ENCODE measurements at places on chromosomes 16 and 17.
A peak's percentile ranks its signal among the peaks of the same experiment; 100 is the strongest.

- no peak for DNase-seq
Observed at GRCh38 chr17:29294580-29294900, 592 bp upstream of the NUFIP2 start.

- DNase-seq: no peak
Observed at GRCh38 chr16:54719624-54720023, 211.0 kb upstream of the IRX5 start.

DNA sequence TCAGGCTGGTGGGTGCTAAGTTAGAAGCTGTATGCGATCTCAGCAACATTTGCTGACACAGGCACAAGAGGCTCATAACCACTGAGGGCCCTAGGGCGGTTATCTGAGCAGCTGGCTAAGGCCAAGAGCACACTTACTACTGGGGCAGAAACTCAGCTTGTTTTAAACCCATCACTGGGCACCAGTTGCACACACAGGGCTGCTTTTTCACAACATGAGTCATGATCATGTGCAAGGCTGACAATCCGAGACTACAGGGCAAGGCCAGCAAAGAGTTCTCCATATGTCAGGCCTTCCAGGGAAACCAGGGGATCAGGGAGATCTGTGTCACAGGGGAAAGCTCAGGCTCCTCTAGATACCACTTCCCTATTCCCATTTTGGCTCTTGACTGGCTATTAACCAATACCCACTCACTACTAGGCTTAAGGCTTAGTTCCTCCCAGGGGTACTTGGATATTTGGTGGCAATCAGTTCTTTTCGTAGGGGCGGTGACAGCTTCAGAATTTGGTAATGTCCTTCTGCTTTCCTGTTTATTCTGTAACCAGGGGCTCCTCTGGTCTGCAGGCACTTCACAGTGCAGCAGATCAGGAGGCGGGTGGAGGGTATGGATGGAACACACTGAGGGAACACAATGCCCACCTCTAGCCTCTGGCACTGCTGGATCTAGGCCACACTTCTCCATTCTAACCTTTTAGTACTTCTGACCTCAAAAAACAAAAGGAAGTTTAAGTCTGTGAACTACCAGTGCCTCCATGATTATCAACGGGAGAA lies 44.9 kb upstream of the ERN1 start:
- peak; percentile 84 for DNase-seq

DNA sequence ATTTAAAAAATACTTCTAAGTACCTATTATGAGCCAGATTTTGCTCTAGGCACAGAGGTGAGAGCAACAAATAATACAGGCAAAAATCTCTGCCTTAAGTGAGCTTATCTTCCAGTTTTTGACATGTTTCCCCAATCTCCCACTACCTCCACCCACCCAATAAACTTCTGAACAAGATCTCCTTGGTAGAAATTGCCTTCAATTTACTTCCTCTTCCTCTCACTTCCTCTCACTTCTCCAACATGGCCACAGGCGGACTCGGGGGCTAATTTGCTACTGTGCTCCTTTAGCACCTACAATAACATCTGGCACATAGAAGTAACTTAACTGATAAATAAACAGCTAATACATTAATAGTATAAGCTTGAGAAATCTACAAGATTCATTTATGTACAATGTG lies 82.6 kb downstream of the CACNG1 start:
- DNase-seq: no peak

GRCh38 chr17:31843070-31843745 lies 15.8 kb downstream of the COPRS start:
- peak; percentile 54 for DNase-seq

GRCh38 chr17:1156864-1157263 lies 22.9 kb downstream of the ABR start:
- no peak for DNase-seq

DNA sequence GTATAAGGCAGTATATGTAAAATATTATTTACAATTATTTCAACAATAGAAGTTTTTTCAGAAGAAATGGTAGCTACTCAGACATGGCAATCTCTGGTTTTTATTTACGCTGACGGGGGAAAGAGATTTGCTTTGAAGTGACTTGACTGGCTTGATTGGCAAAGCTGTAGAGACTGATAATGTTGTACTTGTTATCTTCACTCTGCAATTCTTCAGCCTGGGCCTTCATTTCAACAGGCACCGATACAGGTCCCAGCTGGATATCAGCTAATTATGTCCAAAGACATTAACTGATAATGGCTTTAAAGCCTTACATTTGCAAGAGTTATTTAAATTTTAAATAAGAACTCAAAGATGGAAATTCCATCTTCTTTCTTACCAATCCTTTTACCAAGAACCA lies 151.4 kb upstream of the HS3ST3A1 start:
- no peak for DNase-seq

GRCh38 chr16:88398170-88398873 lies 15.6 kb downstream of the ZNF469 start:
- DNase-seq: no peak

DNA sequence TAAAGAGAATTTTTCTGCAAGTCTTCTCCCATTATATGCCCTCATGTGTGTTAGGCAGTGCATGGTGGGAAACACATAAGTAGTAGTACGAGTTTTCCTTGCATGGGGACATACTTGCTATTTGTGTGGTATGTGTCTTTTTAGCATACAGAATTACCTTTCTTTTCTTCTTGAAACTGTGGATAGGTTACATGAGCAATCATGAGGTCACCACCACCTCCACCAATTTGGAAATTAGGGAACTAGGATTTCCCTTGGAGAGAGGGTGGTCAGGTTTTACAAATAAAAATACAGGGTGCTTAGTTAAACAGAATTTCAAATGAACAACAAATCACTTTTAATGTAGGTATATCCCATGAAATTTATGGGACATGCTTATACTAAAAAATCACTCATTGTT lies 16.3 kb upstream of the AMZ2 start:
- DNase-seq: no peak

- DNase-seq: no peak
Observed at GRCh38 chr17:64692187-64692586, 30.1 kb upstream of the SMURF2 start.

DNA sequence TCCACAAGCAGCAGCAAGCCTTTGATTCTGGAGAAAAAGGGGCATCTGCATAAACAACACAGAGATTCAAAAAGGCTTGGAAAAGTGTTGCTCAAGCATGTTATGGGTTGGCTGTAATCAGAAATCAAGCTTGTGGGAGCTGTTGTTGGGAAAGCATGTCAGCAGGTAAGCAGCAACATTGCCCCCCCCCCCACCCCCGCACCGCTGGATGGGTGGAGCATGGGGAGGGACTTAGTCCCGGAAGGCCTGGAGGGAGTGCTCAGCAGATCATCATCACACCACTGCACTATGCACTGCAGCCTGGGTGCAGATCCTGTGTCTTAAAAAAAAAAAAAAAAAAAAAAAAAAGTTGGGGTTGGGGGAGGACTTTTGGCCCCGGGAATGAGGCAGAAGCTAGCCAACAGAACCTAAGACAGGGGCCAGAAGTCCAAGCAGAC lies 16.8 kb upstream of the AKAP1 start:
- no peak for DNase-seq

DNA sequence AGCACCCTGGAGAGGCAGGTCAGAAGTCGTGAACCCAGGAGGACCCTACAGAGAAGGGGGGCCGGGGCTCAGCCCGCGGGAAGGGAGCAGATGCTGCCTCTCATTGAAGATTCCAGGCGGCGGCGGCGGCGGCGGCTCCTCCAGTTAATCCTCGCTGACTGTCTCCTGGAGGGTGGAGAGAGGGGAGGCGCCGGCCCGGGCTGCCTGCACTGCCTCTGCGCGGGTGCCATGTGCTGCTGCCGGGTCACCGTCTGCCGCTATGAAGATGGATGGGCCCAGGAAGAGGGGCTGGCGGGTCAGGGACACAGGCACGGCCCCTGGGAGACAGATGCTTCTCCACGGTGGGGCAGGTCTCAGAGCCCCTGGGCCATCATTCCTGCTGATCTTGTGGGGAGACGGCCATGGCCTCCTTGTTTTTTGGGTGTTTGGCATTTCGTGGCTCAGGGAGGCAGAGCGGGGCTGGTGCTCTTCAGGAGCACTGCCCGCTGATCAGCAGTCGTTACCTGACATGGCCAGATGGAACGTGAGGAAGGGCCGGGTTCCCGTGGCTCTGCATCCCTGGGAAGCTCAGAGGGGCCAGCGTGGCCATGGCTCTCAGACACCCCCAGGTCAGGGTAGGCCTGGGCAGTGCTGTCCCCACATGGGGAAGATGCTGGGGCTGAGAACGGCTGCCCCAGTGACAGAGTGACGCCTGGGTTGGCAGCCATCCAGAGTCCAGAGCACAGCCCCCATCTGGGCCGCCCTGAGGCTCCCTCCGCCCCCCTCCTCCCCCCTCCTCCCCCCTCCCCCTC lies 36.1 kb downstream of the GINS2 start:
- DNase-seq: peak; percentile 74

- DNase-seq: no peak
Observed at GRCh38 chr16:10897134-10897533, 20.1 kb downstream of the CIITA start.

GRCh38 chr16:47716571-47716970 lies 255.4 kb downstream of the PHKB start:
- no peak for DNase-seq

GRCh38 chr17:55763856-55764255 lies 13.0 kb downstream of the PCTP start:
- no peak for DNase-seq

GRCh38 chr16:56190048-56190676 lies 1.1 kb upstream of the GNAO1 start:
- DNase-seq: peak; percentile 65

- no peak for DNase-seq
Observed at GRCh38 chr17:2058586-2059546, 4.0 kb downstream of the HIC1 start.

GRCh38 chr16:19704321-19705145 lies 13.5 kb downstream of the KNOP1 start:
- no peak for DNase-seq

GRCh38 chr16:50810241-50810965 lies 68.5 kb downstream of the CYLD start:
- DNase-seq: no peak

DNA sequence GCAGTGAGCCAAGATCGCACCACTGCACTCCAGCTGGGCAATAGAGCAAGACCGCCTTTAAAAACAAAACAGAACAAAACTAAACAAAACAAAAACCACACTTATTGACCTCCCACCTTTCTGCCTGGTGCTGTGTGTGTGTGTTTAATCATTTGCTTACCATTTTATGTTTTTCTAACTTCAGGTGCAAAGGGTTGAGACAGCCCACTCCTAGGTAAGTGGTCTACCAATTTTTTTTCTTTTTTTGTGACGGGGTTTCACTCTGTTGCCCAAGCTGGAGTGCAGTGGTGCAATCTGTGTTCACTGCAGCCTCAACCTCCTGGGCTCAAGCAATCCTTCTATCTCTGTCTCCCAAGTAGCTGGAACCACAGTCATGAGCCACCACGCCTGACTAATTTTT lies 65.8 kb downstream of the SALL1 start:
- no peak for DNase-seq

GRCh38 chr16:57609541-57610401 lies 18.7 kb upstream of the ADGRG1 start:
- peak; percentile 75 for DNase-seq

DNA sequence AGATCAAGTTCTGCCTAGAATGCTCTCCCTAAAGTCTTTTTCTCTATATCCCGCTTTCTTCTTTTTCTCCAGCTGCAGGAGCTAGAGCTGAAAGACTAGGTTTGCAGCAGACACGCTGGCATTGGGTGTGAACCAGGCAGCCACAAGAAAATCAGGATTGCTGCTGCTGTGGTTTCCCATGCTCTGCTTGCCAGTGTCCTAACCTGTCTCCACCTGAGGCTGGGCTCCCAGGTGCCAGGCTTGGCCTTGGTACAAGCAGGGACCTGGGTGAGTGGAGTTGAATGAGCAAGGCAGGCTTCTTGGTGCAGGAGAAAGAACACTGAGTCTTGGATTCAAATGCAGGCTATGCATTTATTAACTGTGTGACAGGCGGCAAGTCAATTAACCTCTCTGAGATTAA lies 440.3 kb upstream of the MAF start:
- DNase-seq: no peak

DNA sequence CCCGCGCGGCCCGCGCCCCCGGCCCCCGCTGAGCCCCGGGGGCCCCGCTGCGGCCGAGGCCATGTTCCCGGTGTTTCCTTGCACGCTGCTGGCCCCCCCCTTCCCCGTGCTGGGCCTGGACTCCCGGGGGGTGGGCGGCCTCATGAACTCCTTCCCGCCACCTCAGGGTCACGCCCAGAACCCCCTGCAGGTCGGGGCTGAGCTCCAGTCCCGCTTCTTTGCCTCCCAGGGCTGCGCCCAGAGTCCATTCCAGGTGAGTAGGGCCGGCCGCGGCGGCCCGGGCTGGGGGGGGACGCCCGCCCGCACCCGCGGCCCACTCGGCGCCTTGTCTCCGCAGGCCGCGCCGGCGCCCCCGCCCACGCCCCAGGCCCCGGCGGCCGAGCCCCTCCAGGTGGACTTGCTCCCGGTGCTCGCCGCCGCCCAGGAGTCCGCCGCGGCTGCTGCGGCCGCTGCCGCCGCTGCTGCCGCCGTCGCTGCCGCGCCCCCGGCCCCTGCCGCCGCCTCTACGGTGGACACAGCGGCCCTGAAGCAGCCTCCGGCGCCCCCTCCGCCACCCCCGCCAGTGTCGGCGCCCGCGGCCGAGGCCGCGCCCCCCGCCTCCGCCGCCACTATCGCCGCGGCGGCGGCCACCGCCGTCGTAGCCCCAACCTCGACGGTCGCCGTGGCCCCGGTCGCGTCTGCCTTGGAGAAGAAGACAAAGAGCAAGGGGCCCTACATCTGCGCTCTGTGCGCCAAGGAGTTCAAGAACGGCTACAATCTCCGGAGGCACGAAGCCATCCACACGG lies 504 bp downstream of the MAZ start:
- DNase-seq: no peak

DNA sequence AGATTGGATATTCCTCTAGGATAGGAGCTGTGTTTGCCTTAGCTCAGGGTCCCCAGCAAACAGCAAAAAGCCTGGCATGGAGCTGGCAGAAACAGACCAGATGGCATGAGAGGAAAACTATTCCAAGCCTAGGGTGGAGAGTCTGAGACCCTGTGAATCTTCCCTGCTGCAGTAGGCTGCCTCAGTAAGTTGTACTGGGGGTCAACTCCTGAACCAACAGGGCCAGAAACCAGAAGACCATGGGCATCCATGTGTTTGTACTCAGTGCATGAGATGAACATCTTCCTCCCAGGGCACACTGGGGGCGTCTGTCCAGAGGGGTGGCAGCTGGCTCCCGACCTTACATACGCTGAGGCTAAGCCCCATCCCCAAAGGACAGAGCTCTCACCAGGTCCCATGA lies 214.4 kb downstream of the C16orf78 start:
- DNase-seq: no peak

DNA sequence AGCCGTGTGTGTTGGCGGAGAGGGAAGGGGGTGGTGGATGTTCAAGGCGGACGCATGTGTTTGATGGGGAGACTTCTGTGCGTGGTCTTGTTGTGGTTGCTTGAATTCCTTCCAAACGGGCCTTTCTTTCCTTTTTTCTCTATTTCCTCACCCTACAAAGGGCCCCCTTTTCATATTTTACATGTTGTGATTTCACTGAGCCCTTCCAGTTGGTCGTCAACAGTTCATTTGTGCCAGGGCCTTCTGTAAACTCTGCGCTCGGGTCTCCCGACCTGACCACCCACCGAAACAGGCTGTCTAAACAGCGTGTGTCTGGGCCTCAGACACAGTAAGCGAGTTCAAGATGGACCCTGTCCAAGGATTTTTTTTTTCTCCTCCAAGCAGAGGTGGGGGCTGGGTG lies 228.4 kb downstream of the IRF8 start:
- DNase-seq: no peak

GRCh38 chr16:53092284-53092683 lies 37.5 kb downstream of the CHD9 start:
- DNase-seq: no peak

- no peak for DNase-seq
Observed at GRCh38 chr16:17520561-17520960, 49.8 kb upstream of the XYLT1 start.

Measured in globus pallidus (tissue), 1 donor.